ENCODE measurements at places on chromosomes 1 and 21.

GRCh38 chr21:14313300-14313699, 69.6 kb downstream of the HSPA13 start:
- no peak for DNase-seq

DNA sequence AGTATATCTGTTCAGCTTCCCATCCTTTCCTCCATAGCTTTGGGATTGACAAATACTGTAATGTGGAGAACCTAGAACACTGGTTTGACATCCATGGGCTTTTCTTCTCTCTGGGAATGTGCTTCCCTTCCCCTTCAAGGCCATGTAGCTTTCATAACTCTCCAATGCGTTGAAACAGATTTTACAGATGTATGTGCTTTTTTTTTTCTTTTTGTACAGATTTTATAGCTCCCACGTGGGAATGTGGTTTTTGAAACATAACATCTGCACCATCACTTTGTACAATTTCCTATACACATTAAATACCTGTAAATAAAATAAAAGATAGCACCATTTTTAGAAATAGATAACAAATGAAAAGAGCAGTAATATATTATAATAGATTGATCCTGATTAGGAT, 138.5 kb upstream of the TMPRSS15 start:
- no peak for DNase-seq

GRCh38 chr21:41149199-41149598, 18.8 kb upstream of the BACE2 start:
- no peak for DNase-seq

- peak; percentile 64 for DNase-seq
Measured at GRCh38 chr1:17239420-17239819, 9.5 kb upstream of the PADI3 start.

GRCh38 chr1:167488786-167489185, 29.5 kb downstream of the CD247 start:
- DNase-seq = peak; percentile 53

DNA sequence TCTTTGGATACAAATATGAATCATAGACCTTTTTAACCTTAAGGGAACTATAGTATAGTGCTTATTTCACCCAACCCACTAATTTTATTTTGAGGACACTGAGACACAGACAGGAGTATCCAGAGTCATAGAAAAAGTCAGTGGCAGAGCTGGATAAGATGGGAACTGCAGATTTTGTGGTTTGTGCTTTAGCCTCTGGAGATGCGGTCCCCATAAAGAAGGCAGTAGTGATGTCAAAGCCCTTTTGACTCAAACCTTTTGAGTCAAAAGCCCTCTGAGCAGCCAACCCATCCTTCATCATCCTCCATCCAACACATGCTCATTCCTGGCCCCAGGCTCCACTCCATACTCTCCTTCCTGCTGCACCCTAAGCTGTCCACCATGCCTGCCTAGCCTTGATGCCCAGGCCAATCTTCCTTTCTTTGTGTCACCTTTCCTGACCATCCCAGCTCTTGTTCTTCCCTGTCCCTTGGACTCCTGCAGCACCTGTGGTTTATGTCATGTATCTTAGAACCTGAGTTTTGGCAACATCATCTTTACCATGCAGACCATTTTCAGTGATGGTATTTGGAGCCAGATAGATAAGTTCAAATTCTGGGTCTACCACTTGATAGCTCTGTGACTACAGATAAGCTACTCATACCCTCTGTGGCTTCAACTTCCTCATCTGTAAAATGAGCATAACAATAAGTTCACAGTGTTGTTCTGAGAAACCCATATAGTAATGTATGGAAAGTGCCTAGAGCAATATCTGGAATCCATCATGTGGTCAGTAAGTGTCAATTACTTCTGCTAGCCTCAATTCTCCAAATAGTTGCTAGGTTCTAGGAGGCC, 20.1 kb downstream of the SLAMF1 start:
- no peak for DNase-seq

DNA sequence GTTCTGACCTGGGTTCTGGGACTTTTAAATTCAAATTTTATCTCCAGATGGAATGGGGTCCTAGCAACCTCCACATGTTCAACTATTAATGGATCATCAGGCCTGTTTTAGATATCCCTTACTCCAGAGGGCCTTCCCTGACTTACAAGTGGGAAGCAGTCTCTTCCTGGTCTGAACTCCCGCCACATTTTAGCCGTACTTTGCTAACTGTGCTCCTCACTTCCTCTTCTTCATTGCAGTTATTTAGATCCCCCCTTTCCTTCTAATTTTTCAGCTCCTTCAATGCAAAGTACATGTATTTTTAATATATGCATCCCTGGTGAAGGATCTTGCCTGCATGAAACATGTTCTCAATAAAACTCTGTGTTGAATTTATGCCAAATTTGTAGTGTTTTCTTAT, 3.7 kb downstream of the CD1A start:
- DNase-seq = no peak

- no peak for DNase-seq
Measured at GRCh38 chr21:14080764-14081096, 130.0 kb downstream of the LIPI start.

- DNase-seq = no peak
Measured at GRCh38 chr1:2628191-2628932, 4.5 kb downstream of the MMEL1 start.

- DNase-seq = no peak
Measured at GRCh38 chr1:207152792-207153468, 48.9 kb downstream of the C4BPA start.

- no peak for DNase-seq
Measured at GRCh38 chr21:31865429-31865970, 7.3 kb upstream of the HUNK start.

DNA sequence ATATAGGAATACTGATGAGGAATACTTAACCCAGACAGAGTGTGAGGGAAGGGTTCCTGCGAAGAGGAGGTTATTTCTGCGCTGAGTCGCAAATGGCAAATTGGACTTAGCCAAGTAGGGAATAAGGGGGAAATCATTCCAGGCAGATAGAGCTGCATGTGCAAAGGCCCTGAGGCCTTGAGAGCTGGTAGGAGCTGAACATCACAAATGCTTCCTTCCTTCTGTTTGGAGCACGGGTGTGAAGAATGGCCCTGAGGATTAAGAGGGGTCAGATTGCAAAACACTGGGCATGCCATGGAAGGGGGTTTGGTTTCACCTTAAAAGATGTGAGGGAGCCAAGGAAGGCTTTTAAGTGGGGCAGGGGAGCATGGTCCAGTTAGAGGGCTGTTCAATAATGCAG, 12.4 kb downstream of the IER5 start:
- no peak for DNase-seq

DNA sequence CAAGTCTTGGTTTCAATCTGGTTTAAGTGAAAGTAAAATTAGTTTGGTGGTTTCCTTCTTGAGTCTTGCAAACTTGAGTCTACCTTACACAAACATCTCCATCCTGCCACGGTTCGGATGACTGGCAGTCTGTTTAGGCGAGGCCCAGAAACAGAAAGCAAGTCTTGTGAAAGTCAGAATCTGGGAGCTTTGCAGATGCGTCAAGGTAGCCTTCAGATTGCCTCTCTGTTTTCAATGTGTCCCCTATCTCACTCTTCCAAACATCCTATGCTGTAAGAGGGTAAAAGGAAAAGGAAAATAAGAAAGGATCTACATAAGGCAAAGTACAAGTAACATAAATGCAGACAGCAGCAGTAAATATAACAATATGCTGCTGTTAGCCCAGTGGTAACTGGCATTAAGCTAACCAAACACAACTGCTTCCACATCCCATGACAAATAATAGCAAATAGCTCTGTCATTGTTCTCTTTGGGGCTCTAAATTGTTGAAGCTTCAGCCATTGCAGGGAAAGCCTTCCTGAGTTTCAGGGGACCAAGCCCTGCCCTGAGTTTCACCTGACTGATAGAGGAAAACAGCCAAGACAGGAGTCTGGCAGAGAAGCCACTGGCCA, 26.2 kb upstream of the C1orf105 start:
- no peak for DNase-seq

DNA sequence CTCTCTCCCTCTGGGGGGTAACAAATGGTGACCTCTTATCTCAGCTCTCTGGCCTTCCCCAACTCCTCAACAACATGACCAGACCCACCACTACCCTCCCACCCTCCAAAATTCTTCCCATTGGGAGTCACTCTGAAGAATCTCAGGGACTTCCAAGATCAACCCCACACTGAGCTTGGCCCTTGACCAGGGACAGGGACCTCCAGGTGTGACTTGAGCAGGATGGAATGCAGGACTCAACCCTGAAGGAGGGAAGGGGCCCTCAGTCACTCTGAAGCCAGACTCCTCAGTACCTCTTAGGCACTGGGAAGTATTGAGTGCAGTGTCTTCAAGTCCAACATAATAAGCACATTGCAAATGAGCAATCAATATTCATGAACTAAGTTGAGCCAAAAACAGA, 1.9 kb downstream of the CASQ1 start:
- no peak for DNase-seq

- DNase-seq = no peak
Measured at GRCh38 chr1:48691429-48692001, 85.2 kb downstream of the BEND5 start.

All from SHP77 (cell line).